ENCODE measurements at places on chromosomes 3 and 15.

- no peak for DNase-seq
These were observed 25.2 kb downstream of the PAQR5 start for GRCh38 chr15:69323893-69324430.

- no peak for DNase-seq
These were observed 541.3 kb downstream of the UNC13C start for GRCh38 chr15:54519577-54519976.

- DNase-seq = no peak
These were observed 186.5 kb downstream of the ZNF385D start for GRCh38 chr3:21564531-21564930.

GRCh38 chr3:133988631-133989161, 41.0 kb downstream of the SLCO2A1 start:
- DNase-seq = no peak

- no peak for DNase-seq
These were observed 99.1 kb downstream of the SLC49A4 start for GRCh38 chr3:122893754-122894668.

- no peak for DNase-seq
These were observed 7.5 kb downstream of the CMTM7 start for GRCh38 chr3:32399030-32399620.

DNA sequence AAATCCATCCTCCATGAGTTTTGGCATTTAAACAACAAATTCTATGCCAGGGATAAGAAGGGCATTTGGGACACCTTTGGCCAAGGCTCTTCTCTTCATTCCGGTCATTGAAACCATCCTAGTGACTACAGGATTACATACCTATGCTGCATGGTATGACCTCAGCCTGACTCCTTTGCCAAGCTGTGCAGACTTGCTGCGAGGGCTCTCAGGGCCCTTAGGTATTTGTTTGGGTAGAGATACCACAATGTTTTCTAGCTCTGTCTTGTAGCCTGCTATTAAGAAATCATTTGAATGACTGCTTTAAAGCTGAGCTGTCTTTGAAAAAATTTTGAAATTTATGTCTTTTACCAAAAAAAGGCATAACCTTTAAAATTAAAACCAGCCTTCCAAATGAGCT, 749.8 kb upstream of the SGO1 start:
- no peak for DNase-seq

DNA sequence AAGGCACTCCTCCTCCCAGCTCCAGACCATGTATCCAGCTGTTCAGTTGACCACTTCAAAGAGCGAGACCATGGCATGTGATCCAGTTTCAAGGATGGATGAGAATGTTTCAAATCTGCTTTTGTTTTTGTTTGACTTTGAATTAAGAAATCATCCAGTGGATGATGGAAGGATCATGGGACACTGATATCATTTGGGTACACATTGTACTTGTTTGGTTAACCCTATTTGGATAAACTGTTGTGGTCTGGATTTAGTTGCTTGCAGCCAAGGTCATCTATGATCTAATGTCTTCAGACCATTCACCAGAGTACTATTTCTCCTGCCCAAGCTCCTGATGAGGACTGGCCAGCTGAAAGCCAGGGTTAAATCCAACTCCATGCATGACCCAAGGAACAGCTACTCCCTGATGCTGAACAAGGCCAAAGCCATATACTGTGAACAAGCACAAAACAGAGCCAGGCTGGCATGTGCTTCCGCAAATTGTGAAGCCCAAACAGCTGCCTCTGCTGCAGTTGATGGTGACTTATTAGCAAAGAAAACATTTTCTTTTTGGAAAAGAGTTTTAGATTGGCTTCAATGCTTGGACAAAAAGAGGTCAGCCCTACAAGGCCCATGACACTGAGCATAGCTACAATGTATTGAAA, 5.2 kb upstream of the ADAMTS17 start:
- DNase-seq = no peak

DNA sequence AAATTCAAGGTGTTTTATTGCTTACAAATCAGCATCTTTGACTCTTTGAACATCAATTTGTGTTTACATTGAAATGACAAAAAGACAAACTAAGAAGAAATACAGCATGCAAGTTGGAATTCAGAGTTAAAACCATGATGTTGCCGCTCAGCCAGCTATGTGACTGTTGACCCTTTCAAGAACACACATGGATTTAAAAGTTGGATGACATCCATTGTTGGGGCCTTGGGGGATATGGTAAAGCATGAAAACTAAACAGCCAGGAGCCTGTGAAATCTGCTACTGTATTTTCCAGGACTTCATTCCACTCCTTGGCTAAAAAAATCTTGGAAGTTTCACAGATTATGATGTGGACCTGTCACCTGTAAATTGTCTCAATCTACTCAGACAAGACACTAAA, 4.6 kb downstream of the P2RY1 start:
- no peak for DNase-seq

DNA sequence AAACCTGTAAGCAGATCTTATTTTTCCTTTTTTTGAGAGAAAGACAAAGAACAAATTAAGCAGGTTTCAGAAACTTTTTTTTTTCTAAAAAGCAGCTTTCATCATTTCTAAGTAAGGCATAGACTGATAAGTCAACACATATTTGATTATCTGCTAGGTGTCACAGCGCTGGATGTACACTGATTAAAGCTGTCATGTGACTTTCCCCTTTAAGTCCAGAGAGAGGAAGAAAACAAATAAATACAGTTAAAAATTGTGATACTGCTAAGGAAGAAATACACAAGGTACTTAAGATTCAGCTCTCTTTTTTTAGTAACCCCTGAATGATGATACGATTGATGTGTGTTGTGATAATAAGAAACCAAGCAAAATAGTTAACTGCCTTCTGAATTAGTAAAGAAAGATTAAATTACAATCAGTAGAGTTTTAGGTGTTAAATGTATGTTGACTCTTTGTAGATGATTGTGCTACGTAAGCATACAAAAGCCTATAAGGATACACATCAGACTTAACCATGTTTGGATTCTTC, 2.8 kb downstream of the GLCE start:
- DNase-seq = no peak
